ENCODE measurements at places on chromosomes 6 and 20. TPM values are rescaled to one million over a fixed set of nuclear protein-coding genes. Genes with fewer than 3 reads are reported as not detected.

EYA4 gene
- not detected for total RNA-seq

IL17A gene
- not detected for total RNA-seq

ESR1 gene
- total RNA-seq: 0.13 TPM

RAD21L1 gene
- total RNA-seq: 0.07 TPM

Data from thoracic aorta endothelial cell (primary cell).